ENCODE measurements at places on chromosomes 5 and 9.

GRCh38 chr9:77632652-77633051 is 15.5 kb downstream of the GNA14 start:
- no peak for DNase-seq

- peak; percentile 83 for DNase-seq
Observed at GRCh38 chr9:95506678-95507463, 9.9 kb downstream of the PTCH1 start.

- DNase-seq = no peak
Observed at GRCh38 chr5:1362242-1363015, 17.5 kb upstream of the CLPTM1L start.

- no peak for DNase-seq
Observed at GRCh38 chr5:134046801-134047686, 42.3 kb upstream of the VDAC1 start.

GRCh38 chr9:72173080-72173479 is 23.8 kb downstream of the GDA start:
- DNase-seq = no peak

DNA sequence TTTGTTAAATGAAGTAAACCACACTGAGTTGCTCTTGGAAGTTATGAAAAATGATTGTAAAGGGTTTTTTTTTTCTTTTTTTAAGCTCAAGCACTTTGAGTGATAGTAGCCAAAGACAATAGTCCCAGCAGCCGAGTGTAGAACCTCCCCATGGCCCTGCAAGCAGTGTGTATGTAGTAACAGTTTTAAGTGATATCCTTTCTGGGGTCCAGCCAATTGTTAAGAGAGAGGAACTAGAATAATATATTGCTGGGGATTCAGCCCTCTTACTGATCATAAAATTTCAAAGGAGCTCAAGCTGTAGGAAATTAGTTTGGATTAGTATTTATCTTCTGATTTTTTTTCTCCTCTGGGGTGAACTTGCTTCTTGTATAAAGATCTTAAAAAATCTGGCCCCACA is 43.2 kb downstream of the NPR3 start:
- DNase-seq = no peak

DNA sequence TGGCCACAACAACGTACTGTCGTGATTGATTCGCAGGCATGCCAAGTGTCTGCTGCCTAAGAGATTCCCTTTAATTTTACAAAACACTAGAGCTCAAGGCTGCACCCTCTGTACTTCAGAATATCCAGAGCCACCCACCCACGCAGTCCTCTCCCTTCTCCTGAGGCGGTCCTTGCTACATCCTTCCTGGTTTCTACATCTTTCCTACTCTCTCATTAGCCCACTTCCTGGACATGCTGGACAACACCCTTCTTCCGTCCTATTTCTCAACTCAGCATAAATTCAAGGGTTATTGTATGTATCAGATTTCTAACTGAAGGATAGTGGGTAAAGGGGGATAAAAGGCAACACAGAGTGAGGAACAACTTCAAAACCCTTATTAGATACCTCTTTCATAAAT is 148.4 kb upstream of the MAP3K1 start:
- no peak for DNase-seq

DNA sequence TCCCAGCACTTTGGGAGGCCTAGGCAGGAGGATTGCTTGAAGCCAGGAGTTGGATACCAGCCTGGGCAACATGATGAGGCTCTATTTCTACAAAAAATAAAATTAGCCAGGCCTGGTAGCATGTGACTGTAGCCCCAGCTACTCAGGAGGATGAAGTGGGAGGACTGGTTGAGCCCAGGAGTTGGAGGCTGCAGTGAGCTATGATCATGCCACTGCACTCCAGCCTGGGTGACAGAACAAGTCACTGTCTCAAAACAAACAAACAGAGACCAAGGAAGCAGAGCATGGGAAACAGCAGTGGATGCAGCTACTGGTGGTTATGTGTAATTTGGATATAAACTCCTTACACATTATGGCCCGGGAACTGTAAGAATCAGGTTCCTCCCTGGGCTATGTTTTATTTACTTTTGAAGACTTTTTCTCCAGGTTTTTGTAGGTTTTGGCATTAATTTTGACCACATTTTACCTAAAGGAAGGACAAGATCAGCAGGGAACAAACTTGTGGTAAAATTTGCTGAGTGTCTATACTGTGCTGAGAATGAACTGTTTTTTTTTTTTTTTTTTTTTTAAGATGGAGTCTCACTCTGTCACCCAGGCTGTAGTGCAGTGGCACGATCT is 8.3 kb downstream of the KIF2A start:
- no peak for DNase-seq

DNA sequence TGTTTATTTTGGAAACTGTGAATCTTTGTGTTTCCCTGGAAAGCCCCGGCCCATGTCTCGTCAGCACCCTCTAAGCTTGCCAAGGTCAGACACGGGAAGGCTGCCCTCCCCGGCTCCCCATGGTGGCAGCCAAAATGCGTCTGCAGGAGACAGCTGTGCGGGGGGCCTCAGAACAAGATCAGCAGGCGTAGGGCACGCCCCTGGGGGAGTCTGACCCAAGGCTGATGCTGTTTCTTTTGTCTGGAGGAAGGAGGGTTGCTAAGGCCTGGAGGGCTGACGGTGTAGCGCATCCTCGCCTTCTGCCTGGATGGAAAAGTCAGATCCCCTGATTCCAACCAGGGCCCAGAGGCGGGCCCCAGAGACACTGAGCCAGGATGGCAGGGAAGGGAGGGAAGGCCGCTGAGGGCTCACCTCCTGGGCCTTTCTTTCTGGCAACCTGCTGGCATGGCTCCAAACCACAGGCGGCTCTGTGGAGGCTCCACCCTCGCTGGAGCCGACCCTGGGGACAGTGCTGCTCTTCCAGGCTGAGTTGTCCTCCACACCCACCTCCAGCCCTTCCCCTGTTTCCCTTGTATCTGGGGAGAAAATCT is 57.2 kb downstream of the OLFM1 start:
- DNase-seq = no peak

DNA sequence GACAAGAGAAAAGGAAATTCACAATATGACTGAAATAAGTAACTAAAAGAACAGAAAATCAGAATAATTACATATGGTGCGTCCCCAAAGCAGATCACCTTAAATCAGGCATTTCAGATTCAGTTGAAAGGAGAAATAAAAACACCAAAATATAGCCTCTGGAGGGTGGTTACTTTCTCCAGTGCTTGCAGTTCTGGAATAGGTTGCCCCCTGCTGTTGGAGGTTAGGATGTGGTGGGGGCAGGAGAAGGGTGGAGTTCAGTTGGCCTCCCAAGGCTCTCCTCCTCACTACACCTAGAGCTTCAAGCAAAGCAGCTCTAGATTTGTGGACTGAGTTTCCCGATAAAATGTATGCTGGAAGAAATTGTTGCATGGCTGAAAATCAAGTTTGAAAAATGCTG is 338.2 kb upstream of the TLE4 start:
- DNase-seq = no peak

DNA sequence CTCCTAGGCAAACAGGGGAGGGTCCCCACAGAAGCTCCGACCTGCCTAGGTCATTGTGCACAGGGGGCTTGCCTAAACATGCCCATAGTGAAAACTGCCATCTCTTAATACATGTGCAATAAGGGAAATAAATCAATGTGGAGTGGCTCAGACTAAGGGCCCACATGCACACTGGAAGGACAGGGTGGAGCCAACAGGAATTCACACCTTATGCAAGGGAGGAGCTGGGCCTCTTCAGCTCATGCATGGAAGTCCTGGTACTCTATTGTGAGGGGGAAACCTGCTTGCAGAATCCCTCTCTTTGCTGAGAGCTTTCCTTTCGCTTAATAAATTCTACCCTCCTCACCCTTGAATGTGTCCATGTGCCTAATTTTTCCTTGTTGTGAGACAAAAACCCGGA is 815.8 kb downstream of the EFNA5 start:
- DNase-seq = no peak

DNA sequence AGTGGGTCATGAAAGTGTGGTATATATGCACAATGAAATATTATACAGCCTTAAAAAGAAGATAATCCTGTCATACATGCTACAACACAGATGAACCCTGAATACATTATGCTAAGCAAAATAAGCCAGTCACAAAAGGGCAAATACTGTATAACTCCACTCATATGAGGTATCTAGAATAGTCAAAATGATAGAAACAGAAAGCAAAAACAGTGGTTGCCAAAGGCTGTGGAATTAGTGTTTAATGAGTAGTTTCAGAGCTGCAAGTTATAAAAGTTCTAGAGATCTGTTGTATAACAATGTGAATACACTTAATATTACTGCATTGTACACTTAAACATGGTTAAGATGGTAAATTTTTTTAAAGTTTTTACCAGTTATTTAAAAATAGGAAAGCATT is 135.0 kb downstream of the OXCT1 start:
- DNase-seq = no peak

DNA sequence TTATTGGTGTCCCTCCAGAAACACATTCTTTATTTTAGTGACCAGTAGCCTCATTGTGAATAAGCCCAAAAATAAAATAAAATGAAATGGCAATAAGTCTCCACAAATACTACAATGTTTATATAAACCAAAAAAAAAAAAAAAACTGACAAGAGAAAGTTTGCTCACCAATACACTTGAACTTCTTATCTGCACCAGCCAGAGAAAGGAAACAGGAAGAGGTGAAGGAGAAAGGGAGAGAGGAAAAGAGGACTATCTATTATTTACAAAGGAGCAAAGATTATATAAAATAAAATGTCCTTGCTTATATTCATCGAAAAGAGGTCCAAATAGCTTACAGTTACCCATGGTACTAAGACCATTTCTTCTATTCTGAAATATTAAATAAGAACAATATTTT is 176.4 kb upstream of the CCNG1 start:
- DNase-seq = no peak

DNA sequence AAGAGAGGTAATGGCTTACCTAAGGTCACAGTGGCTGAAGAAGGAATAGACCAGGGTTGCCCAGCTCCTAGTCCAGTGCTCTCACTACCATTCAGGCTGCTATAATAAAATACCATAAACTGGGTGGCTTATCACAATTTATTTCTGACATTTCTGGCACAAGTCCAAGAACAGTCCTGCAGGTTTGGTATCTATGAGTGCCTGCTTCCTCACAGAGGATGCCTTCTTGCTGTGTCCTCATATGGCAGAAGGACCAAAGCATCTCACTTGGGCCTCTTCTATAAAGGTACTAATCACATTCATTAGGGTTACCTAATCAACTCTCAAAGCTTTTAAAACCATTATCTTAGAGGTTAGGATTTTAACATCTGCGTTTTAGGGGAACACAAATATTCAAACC is 17.2 kb downstream of the STARD4 start:
- DNase-seq = no peak

DNA sequence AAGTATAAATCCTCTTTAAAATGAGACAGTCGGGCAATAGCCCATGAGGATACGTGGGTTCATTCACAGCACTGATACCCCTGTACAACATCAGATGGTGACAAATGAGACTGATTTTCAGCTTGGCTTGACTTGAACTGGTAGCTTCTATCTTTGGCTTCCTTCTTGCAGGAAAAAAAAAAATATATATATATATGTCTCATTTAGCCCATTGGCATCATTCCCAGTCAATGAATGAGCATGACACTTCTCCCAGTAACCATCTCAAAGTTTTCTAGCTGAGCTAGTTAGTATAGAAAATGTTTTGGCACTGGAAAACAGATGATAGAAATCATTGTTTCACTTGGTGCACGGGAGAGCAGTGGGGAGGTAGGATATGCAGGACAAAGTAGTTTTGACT is 222.5 kb upstream of the TAS2R1 start:
- DNase-seq = no peak

DNA sequence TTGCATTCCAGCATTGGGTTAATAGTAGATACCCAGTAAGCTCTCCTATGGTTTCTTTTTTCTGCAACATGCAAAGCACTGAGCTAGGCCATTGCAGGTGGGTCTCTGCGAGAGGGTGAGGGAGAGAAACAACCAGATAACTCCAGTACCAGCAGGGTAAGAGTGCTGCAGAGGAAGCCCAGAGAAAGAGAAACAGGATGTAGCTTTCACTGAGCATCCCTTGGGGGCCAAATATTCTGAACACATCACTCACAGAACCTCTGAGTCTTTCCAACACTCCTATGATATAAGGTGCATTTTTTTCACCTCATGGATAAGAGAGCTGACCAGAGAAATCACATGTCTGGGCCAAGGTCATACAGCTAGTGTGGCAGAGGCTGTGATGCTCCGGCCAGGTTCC is 76.7 kb downstream of the TRIM32 start:
- no peak for DNase-seq

GRCh38 chr5:59542851-59543820 is 350.4 kb downstream of the PDE4D start:
- peak; percentile 60 for DNase-seq

DNA sequence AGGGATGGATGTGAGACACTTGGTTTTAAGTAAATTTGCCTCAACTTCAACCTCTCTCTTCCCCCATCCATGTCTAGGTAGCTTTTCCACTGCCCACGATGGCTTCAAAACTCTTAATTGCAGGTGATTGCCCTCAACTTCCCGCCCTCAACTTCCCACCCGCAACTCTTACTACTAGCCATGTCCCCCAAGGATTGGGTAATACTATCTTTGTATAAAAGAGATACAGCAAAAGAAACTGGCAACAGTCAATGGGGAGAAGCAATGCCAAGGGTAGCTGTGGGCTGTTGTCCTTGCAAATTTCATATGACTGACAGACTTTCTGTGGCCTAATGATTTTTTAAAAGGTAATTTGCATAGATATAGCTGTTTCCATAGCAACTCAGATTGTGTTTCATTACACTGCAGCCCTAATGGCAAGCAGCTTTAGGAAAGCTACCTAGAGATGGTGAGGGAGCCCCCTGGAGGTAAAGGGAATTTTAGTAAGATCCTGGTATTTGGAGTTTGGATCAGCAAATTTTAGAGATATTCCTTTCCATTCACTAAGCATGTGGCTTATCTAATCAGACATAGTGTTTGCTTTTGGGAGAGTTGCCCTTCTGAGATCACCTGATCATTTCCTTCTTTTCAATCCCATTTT is 421.5 kb upstream of the DAP start:
- DNase-seq = peak; percentile 43

- DNase-seq = no peak
Observed at GRCh38 chr5:25427240-25427639, 782.5 kb upstream of the CDH10 start.

GRCh38 chr5:76956033-76956432 is 3.2 kb downstream of the CRHBP start:
- no peak for DNase-seq

GRCh38 chr5:171424726-171425125 is 5.3 kb downstream of the FGF18 start:
- no peak for DNase-seq

DNA sequence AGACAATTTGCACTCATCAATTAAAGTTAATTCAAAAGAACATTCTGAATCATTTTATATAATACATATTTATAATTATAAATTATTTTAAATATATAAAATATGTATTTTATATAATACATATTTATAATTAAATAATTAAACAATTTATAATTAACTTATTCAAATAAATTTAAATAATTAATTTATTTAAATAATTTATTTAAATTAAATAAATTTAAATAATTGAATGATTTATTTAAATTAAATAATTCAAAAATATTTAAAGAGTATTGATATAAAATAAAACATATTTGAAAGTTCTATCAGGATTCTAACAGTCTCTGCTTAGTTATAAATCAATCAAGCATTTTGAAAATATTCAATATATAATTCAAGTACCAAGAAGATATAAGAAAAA is 775.5 kb upstream of the CTNND2 start:
- no peak for DNase-seq

All from midbrain (tissue), 1 donor.